ENCODE measurements at places on chromosomes 12 and 14. TPM values are rescaled to one million over a fixed set of nuclear protein-coding genes. Genes with fewer than 3 reads are reported as not detected.

DNA sequence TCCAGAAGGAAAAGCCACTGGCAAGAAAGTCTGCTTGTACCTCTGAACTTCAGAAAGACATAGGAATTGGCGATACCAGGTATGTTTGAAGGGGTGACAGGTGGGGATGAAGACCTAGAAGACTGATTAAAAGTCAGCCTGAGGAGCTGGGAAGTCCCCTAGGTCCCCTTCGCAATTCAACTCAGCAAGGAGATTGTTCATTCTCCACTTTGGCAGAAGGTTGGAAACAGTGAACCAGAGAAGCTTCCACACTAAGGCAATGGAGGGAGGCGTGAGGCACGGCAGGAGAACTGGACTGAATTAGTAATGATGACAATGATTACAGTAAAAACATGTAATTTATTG is 240.3 kb upstream of the TMPO start:
- no peak for DNase-seq

DNA sequence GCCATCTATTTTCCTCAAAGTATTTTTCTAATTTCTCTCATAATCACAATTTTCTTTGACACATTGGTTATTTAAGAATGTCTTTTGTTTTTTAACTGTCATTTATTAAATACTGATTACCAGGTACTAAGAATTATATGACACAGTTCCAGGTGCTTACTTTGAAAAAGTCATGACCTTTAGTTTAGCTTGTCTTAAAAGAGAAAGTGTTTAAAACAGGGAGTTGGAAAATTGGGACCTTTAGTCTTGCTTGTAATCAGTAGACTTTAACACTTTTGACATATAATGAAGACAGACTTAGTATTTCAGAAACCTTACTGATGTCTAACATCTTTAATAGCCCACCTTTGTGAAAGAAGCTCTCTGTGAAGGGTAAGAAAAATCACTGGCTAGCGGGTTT is 19.2 kb downstream of the CREBL2 start:
- no peak for DNase-seq

The CIDEB gene
- total RNA-seq: 1.3 TPM

The HOTAIR gene
- 3.2 TPM for total RNA-seq

- DNase-seq: no peak
Measured at GRCh38 chr12:111111681-111112080, 191.3 kb upstream of the MYL2 start.

The CMTM5 gene
- not detected for total RNA-seq

The SYCP3 gene
- under 0.01 TPM for total RNA-seq

The DNAJC22 gene
- total RNA-seq: 2.6 TPM

- DNase-seq: peak; percentile 14
Measured at GRCh38 chr14:54782751-54783659, 119.6 kb downstream of the GCH1 start.

The NKX2-1 gene
- not detected for total RNA-seq

GRCh38 chr12:112031472-112031871 is 18.2 kb downstream of the ERP29 start:
- peak; percentile 14 for DNase-seq

DNA sequence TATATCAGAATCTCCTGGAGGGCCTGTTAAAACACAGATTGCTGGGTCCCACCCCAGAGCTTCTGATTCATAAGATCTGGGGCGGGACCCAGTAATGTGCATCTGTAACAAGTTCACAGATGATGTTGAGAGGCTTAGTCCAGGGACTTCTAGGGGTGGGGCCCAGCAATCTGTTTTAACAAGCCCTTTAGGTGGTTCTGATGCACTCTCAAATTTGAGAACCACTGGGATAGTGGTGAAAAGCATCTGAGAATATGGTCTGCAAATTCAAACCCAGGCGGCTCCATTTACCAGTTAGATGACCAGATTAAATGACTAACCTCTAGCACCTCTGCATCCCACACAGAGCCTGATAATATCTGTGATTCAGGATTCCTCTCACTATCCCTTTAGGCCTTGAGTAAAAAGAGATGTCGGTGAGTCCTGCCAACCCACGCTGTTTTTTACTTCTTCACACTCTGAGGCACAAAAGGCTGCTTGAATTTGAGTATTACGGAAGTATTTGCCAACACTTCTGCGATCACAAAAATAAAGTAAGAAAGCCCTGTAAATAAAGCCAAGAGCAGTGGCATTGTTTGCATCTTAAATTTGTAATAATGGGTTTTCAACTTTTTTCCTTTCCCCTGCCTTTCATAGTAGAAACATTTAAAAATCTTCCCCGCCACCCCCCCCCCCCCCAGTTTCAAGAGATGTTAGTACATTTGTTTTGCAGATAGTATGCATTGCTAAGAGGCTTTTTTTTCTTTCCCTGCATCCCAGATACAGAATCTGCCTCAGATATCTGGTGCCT is 1.8 kb upstream of the FRS2 start:
- no peak for DNase-seq

The SYNE3 gene
- total RNA-seq: 6.5 TPM

DNA sequence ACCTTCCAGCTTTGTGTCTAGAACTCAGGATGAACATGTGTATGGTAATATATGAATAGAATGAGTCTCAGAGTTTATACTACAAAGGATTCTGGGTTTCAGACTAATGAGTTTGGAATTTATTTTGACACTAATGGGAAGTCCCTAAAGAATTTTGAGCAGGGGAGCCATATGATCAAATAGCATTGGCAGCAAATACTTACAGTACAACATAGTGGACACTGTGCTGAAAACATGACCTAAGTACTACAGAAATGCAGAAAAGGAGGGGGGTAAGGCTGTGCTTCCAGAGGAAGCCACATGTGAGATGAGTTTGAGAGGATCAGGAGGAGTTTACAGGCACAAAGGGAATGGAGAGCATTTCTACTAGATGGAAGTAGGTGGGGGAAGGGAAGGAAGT is 225.8 kb downstream of the C12orf42 start:
- no peak for DNase-seq

- DNase-seq: no peak
Measured at GRCh38 chr14:51095854-51096823, 1.2 kb upstream of the TRIM9 start.

The SPATS2 gene
- 30.6 TPM for total RNA-seq

- no peak for DNase-seq
Measured at GRCh38 chr14:22870811-22871223, 723 bp upstream of the LRP10 start.

DNA sequence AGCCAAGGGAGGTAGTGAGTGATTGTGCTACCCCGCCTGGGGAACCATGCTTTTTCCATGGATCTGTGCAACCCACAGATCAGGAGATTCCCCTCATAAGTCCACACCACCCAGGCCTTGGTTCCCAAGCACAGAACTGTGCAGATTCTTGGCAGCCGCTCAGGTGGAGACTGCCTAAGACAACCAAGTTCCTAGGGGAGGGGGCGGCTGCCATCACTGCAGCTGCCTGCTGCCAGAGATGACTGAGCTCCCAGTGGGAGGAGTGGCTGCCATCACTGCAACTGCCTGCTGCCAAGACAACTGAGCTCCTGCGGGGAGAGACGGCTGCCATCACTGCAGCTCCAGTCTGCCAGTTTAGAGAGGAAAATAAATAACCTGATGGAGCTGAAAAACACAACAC is 138.3 kb upstream of the GARIN2 start:
- DNase-seq: no peak

The CACNA2D4 gene
- 0.97 TPM for total RNA-seq

The KCNA5 gene
- not detected for total RNA-seq

DNA sequence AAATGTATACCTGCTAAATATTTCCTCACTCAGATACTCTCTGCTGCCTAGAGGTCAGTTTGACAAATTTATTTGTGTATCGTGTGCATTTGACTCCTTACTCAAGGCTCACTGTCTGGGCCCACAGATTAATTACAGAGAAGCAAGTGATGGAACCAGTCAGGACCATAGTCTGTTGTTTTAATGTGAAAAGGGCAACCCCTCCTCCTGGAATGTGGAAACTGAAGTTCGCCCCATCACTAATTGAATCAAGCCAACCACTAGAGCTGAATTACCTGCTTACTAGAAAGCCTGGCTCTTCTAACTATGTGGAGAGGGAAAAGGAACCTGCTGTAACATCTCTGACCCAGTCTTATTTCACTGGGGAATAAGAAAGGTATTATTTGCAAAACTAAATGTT is 199.9 kb upstream of the KRR1 start:
- DNase-seq: no peak

GRCh38 chr12:111437816-111438454 is 32.2 kb downstream of the SH2B3 start:
- DNase-seq: peak; percentile 87

DNA sequence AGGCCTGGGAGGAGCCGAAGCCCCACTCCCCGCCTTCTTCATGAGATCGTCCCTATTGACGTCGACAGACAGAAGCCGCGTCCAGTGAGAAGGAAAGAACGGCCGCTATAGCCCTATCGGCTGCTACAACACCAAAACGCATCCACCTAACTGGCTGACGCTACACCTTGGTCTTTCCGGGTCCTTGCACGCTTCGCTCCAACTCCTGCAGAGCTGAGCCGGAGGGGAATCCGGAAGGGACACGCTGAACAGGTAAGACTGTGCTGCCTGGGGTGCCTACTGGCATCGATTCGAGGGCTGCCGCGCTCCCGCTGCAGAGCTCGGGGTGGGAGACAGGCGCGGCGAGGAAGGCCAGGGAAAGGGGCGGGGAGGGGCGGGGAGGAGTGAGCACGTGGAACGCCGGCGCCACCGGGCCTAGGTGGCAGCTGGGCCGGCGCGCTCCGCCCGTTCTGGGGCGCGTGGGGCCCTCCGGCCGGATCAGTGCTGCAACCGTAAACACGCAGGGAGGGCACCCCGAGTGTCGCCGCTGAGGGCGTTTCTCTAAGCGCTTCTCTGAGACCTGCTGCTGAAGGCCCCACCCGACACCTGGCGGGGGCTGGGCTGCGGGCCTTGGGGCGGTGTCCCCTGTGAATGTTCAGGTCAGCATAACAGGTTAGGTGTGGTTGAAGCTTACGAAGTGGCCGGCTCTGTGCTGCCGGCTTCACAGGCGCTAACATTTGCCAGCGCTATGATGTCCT is at the start of gene DCAF4:
Gene DCAF4, plus strand, starts transcription at position 173 of the 737 bp plus-strand sequence. CDS start 11,515 bp downstream, outside the sequence.
- DNase-seq: peak; percentile 99

DNA sequence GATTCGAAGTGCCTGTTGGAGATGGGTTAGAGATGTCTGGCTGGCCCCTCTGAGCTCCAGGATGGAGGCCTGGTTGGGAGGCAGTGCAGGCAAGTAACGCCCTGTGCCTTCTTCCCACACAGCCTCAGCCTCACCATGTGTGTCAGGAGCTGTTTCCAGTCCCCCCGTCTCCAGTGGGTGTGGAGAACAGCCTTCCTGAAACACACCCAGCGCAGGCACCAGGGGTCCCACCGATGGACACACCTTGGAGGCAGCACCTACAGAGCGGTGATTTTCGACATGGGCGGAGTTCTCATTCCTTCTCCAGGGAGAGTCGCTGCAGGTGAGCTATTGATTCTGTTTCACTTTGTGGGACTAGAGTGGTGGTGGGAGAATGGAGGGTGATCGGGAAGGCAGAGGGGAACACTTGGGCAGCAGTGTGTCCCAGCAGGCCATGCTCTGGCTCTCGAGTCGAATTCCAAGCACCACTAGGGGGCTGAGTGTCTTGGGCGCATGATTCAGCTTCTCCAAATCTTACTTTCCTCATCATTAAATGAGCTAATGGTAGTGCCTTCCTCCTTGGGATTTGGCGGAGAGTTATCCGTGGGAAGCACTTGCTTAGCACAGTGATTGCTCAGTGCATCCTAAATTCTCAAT is 6.8 kb downstream of the ACAD10 start:
- no peak for DNase-seq

DNA sequence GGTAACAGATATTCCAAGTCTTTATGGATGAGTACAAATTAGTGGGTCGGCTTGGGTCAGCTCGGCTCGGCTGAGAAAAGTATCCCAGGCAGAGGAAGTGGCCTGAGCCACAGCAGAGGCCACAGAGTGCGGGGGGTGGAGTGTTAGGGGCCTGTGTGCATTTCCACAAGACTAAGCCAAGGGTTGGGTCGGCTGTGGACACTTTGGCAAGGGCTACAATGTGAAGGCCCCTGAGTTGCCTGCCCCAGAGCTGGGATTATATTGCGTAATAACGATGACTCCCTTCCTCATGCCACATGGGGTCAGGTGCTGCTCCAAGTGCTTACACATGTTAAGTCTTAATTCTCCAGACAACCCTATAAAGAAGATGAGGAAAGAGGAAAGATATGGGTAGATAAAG is 11.4 kb downstream of the EVL start:
- DNase-seq: peak; percentile 99

- no peak for DNase-seq
Measured at GRCh38 chr12:116640281-116640680, 81.1 kb downstream of the MAP1LC3B2 start.

GRCh38 chr12:57047981-57048380 is 1.9 kb downstream of the MYO1A start:
- peak; percentile 27 for DNase-seq

DNA sequence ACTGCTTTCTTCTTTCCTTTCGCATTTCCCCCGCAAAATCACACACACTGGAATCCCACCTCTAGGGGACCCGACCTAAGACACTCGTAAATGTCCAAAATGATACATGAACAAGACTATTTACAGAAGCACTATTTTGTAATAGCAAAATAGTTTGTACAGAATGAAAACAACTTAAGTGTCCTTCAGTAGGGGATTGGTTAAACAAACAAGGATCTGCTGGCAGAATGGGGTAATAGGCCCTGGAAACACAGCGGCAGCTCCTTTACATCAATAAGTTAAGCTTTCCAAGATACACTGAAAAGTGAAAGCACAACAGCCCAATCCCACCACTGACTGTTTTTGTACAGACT is 48.8 kb downstream of the LTBP2 start:
- DNase-seq: peak; percentile 98

GRCh38 chr14:66435683-66436082 is 50.5 kb upstream of the CCDC196 start:
- no peak for DNase-seq

The CDKL1 gene
- total RNA-seq: 8.7 TPM

GRCh38 chr12:46676396-46676795 is 149.4 kb downstream of the SLC38A4 start:
- DNase-seq: no peak

The ADAM21 gene
- 0.43 TPM for total RNA-seq

DNA sequence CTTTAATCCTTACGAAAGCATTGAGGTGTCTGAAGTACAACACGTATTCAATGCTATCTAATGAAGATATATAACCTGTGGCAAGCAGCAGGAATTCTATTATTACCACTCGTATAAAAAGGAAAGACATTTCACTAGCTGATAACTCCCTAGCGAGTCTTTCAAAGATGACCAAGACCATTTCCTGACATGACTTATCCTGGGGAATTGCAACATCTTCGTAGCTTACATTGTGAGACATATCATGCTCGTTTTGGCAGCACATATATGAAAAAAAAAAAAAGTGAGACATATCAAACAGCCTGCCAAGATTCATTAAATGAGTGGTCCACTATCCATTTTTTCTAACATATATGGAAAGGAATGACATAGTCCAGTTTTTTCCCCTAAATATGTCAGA is 337.0 kb downstream of the FSCB start:
- peak; percentile 2 for DNase-seq
